NCI-H2171 treated with DMSO at 0.1 percent for 48 hours (cell line): ENCODE measurements at places on chromosomes 11 and 22.

GRCh38 chr11:16763746-16764145, 25.3 kb downstream of the C11orf58 start:
- DNase-seq, result no peak

DNA sequence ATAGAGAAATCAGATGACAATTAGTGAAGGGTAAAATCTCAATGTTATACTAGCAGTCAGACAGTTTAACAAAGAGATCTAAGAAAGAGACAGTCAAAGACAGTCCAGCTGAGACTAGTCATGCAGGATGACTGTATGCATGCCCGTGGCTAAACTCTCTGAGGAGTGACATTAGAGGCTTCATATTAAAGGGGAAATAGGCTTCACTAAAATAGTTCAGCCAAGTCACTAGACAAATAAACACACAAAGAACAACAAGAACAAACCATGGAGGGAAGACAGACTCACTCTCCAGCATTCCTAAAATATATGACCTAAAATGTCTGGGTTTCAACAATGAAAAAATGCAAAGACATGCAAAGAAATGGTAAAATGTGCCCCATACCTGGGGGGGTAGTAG, 18.6 kb upstream of the APLNR start:
- DNase-seq, result no peak

DNA sequence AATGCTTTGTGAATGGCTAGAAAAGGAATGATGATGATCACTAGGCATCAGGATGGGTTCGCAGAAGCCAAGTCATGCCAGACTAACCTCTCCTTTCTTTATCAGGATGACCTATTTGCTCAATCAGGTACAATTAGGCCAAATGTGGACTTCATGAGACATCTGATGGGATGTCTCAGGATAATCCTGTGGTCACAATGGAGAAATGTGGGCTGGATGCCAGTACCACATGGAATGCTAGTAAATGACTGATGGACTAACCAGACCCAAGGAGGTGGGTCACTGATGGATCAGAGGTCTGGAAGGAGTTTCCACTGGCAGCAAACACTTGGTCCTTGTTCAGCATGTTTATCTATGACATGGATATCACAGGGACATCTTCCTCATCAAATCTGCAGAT, 94.8 kb upstream of the PHOX2A start:
- no peak for DNase-seq

GRCh38 chr11:121801394-121801748, 314.6 kb downstream of the BLID start:
- DNase-seq, result no peak

GRCh38 chr11:46661836-46662235, 38.6 kb downstream of the ARHGAP1 start:
- no peak for DNase-seq

GRCh38 chr11:91904792-91905785, 319.5 kb upstream of the FAT3 start:
- DNase-seq, result no peak
